ENCODE measurements at places on chromosomes 7 and 10.

- no peak for DNase-seq
Observed at GRCh38 chr10:18615618-18616017, 35.8 kb downstream of the NSUN6 start.

- DNase-seq = no peak
Observed at GRCh38 chr7:75038508-75038907, 35.1 kb downstream of the RCC1L start.

DNA sequence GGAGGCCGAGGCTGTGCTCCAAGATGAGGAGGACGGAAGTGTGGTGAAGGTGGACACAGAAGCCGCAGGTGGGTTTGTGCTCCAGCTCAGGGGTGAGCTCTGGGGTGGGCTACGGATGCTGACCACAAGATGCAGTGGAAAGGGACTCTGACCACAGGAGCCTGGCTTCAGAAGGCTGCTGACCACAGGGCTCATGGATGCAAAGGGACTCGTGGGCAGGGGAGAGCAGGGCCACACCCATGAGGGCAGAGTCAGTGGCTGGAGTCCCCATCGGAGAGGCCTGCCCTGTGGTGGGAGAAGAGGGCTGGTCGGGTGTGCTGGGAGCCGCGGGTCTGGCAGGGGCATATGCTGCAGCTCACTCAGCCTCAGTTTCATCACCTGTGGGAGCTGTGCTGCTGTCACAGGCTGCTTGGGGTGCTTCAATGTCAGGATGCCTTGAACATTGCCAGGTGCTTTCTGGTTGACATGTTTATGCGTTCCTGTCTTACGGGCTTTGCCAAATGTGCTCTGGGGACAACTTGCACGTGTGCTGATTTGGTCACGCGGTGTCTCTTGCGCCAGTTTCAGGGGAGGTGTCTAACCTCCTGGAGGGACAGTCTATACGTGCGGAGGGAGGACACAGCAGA is 13.7 kb downstream of the SCART1 start:
- DNase-seq = no peak

DNA sequence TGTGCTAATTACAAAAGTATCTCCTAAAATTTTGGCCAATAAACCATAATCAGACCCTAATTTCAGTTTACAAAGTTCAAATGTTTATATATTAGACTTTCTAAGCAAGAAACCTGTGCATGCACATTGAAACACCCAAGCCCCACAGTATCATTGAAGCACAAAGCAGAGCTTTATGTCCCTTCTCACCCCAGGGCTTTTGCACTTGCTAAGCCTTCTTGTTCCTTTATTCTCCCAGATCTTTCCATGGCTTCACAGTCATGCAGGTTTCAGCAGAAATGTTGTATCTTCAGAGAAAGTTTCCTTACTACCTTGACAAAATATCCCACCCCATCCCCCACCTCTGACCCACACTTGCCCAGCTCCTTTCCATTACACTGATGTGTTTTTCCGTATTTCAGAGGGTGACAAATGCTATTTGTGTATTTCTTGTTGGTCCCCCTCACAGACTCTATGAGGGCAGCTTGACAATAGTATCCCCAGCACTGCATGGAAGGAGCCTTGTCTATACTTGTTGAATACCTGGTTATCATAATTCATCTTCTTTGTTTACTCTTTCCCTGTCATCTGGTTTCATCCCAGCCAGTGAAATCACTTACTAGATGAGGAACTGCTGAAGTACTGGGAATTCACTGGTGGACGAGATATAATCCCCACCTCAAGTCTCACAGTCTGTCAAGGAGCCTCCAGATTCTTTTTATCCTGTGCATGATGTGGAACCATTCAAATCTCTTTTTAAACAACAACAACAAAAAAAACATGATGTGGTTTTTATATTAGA is 24.0 kb upstream of the PCGF5 start:
- DNase-seq = no peak

DNA sequence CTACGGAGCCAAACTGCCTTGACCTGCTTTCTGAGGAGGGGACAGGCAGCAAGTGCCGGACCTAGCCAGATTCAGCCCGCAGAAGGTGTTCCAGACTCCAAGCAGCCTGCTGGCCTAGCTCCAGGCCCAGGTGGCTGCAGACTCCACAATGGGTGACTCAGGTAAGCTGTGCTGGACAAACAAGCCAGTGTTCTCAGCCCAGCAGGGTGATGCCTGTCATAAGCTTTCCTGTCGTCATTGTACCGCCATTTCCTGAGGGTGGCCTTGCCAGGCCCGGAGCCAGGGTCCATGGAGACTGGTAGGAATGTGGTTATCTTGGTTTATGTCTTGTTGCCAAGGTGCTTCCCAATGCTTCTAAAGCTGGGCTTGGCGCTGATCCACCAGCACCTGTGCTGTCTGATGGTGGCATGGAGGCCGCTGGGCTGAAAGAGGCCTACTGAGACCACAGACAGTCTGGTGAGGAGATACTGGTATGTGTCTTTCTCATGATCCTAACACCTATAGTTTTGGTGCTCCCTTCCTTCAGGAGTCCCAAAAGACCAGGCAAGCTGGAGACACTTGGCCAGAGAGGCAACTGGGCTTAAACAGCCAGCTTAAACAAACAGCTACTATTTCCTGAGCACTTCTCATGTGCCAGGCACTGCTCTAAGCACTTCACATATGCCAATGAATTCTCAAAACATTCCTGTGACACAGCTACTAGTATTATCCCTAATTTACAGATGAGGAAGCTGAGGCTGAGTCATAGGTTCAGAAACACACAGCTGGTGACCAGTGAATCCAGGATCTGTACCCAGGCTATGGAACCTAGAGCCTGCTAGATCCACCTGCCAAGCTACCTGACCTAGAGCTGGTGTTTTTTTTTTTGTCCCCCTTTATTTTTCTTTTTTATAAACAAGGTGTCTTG is 42.0 kb downstream of the ZC3HC1 start:
- DNase-seq = no peak

DNA sequence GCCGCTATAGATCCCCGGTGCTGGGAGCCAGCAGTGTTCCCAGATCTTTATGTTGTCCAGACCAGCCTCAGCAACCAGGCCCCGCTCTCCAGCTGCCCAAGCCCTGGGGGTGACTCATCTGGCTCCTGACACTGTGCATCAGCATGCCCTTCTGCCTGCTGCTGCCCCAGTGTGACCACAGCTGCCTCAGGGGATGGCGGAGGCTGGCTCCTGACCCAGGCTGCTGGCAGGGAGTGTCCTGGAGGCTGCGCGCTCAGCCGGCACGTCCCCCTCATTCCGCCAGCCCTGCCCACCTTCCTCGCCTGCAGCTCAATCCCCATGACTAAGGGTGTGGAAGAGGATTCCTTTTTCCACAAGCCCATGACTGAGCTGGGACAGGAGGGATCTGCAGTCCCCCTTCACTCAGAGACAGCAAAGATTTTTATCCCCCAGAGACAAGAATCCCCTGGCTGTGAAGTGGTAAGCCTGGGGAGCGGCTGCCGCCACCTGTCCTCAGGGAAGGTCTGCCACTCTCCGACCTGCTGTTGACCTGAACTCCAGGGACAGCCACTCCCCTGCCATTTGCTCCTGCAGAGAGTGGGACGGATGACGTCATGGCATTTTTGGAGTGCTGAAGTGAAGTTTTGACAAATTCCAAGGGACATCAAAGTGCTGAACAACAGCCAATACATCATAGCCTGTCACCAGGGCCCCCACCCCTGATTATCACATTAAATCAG is 182.8 kb upstream of the BMPER start:
- no peak for DNase-seq

DNA sequence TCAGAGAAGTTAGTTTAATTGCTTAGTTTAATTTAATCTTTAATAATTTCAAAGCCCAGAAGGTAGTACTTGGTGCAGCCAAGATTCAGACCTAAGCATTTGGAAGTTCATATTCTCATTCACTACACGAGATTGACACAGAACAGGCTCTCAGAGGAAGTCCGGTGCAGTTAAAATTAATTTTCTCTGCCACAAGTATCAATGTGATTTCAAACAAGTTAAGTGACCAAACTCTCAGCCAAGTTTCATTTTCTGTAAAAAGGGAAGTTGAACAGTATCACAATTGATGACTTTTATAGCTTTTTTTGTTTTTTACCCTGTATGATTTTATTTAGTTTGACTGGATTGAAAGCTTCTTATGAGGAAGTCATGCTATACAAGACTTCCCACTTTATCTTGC is 1494.9 kb upstream of the LRRTM3 start:
- no peak for DNase-seq

- DNase-seq = no peak
Observed at GRCh38 chr10:124625831-124626238, 118.3 kb downstream of the FAM53B start.

DNA sequence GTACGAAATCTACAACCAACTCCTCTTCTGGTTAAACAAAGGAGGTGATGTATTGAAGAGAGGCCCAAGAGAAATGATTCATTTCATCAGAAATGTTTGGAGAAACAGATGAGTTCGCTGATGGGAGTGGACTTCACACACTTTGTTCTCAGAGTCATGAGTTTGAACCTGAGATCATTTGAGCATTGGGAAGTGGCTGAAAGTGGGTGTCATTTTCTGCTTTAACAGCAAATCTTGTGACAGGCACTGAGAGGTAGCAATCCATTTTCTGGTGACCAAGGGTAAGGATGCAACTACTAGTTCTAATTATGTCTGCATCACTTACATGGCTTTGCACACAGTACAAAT is 51.4 kb downstream of the RBM20 start:
- DNase-seq = no peak

DNA sequence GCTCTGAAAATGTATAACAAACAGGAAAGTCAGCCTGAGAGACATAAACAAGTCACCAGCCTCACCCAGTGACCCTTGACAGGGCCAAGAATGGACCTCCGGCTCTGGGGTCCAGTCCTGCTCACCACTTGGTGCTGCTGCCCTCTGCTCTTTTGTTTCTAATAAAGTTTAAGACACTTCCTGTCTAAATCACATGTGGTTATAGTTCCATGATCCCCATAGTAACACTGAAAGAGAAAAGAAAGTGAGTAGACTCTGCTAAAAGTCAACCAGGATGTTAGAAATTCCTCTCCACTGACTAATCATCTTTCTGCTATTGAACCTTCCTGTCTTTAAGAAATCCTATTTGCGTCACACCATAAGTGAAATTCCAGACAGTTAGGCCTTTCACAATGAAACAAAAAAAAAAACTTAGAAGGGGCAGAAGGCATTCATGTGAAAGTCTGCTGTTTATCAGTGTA is 179.2 kb upstream of the BET1 start:
- no peak for DNase-seq

DNA sequence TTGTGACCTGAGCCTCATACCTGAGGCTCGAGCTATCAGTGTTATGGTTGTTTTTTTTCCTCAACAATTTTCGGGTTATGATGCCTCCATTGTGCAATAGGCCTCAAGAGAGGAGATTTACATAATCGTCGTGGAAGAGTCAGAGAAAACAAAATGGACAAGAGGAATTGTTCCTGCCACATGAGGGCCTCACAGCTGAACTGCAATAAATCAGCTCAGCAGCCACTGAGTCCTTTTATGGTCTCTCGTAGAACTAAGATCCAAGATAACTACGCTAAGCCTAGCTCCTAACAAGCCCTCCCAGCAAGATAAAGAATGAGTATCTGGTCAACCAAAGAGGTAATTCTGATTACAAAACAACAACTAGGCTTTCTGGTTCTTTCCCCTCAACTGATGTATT is 336.8 kb downstream of the WDR11 start:
- DNase-seq = no peak

GRCh38 chr7:41029072-41029499 is 673.8 kb downstream of the INHBA start:
- no peak for DNase-seq

- DNase-seq = no peak
Observed at GRCh38 chr7:41735206-41735605, 32.3 kb upstream of the INHBA start.

DNA sequence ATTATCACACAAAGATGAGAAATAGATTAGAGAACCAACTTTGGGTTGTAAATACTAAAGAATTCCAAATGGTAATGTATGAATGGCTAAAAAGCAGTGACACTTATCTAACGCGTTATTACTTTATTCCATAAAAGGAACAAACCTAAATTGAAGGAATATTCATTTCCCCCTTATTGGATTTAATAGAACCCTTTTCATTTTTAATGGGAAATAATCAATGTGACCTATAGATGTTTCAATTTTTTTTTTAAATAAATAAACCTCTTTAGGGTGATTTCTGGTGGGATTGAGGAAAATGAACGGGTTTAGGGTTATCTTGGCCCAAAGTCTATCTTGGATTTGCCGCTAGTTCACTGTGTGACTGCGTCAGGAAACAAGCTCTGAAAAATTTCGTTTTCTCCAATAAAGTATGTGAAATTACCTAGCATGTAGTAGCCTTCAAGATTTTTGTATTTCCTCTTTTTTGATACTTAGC is 1.9 kb upstream of the ACBD5 start:
- DNase-seq = no peak

GRCh38 chr7:90857603-90858002 is 261.5 kb downstream of the CDK14 start:
- no peak for DNase-seq

- DNase-seq = no peak
Observed at GRCh38 chr7:155166108-155166507, 96.0 kb downstream of the HTR5A start.

DNA sequence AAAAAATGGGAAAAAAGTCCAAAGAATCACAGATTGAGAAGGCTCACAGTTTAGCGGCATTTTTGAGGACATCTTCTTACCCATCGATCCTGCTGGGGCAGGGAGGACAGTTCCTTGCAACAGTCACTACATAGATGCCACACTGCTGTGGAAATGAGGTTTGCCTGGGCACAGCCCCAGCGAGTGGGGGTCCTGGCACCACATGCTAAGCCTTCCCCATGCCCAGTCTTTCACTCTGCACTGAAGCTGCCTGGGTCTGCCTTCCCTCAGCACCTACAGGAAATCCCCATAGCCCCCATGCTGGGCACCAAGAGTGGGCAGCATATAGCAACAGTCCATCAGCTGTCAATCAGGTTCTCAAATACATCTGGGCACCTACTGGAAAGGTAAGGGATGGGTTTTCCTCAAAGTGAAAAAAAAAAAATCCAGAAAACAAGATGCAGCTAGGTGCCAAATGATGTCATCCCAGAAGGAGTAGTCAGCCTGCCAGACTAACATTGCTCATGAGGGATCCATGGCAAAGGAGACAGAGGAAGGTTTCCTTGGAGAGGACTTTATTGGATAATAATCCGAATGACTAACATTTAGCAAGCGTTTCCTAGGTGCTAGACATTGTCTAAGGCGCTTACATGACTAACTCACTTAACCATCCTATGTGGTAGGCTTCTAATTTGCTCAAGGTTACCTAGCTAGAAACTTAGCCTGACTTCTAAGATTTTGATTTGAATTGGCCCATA is 125.7 kb upstream of the CXCL12 start:
- DNase-seq = no peak

GRCh38 chr10:100504096-100504495 is 15.6 kb downstream of the SEC31B start:
- DNase-seq = no peak
